Inflammatory macrophage treated with lipopolysaccharide for 1 hour (primary cell): ENCODE measurements at places on chromosomes 11 and 22.

DNA sequence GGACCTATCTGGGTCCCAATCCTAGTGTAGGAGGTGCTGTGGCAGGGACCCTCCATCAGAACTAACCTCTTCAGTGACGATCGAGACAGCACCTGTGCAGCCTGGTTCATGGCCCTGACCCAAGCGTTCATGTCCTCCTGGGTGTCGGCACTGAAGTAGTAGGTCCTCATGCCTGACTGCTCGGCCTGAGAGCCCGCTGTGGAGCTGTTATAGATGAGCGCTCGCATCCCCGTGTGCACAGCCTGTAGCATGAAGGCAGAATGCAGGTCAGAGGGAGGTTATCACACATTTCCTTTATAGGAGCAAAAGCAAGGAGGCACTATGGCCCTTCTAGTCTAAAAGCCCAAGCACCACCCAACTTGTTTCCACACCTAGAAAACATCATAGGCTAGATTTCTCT lies 103.0 kb downstream of the C11orf58 start:
- no peak for DNase-seq

DNA sequence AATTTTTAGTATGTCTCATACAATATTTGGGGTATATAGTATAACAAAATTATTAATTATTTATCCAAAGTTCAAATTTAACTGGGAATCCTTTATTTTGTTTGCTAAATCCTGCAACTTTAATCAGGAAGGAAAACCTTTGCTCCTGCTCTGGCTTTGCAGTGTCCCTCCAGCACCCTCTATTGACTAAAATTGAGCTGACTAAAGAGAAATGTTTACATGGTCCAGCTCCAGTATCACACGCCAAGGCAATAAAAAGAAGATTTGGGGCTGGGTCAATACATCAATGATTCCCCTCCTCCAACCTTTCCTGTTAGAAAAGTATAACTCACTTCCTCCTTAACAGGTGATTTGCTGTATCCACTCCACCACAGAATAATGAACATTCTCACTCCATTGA lies 153.0 kb upstream of the LRRC4C start:
- DNase-seq: no peak

DNA sequence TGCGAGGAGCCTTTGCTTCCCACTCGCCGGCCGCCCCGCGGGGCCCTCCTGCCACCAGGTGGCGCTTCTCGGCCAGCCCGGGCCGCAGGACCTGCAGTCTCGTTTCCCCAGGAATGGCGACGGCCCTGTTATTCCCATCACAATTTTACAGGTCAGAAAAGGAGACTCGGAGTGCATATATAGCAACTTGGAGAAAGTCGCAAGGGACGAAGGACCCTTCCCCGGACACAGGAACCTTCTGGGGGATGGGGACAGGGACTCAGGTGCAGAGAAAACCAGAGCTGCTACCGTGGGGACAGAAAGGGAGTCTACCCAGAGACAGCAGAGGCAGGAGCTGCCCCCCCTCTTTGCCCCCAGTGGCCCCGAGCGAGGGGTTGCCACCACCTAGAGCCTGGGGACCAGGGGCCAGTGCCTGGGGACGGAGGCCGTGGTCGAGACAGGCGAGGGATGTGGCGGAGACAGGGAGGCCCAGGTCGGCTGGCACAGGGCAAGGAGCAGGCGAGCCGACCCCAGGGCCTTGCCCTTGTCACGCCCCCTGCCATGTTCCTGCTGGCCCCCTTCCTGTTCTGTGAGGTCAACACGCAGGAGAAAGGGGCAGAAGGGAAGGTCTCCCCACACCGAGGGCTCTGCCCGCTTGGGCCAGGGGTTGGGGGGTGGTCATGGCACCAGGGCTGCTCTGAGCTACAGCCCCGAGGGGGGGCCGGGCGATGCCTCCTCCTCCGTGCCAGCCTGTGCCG lies 3.5 kb upstream of the KRTAP5-6 start:
- peak; percentile 22 for DNase-seq

GRCh38 chr11:61482513-61482912 lies 26.0 kb upstream of the LRRC10B start:
- DNase-seq: peak; percentile 22

- no peak for DNase-seq
Observed at GRCh38 chr11:75096456-75097172, at the start of gene OR2AT4. Gene OR2AT4, minus strand, starts transcription at chr11:75096876.

- no peak for DNase-seq
Observed at GRCh38 chr22:22863001-22863400, 24.6 kb upstream of the IGLL5 start.

DNA sequence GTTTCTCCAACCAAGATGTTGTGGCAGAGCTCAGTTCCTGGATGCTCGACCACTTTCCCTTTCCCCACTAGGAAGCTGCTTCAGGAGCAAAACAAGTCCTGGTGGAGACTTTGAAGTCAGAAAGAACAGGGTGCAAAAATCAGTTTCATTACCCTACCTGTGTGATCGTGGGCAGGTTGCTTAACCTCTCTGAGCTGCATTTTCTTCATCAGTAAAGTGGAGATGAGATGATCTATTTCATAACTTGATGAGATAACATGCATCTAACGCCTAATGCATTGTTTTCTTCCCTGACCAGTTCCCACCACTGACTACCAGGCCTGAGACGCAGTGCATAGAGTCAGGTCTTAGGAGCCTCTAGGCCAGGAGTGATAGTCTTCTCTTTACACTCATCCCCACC lies 470.0 kb downstream of the SOX6 start:
- no peak for DNase-seq

- no peak for DNase-seq
Observed at GRCh38 chr11:38646382-38646781, 2048.3 kb upstream of the RAG2 start.

DNA sequence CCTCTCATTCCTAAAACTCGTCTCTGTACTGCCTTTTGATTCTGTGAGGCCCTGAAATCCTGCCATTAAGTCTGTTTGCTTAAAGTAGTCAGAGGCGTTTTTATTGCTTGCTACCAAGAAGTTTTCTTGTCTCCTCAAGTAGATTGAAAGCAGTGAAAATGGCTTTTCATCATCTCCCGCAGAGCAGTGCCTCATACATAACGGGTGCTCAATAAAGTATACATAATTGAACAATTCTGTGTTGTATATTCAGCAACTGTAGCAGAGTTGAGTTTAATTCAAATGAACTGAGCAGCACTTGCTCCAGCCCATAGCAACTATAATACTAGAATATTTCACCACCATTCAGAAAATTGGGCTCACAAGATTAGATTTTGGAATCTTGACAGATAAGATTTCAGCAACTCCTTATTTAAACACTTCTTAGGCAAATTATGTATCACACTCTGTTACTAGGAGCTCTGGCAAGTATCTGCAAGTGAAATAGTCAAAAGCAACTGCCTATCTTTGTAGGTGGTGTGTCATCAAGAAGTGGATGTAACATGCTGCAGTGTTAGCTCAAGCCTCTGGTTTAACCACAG lies 20.0 kb downstream of the FIBIN start:
- DNase-seq: no peak

DNA sequence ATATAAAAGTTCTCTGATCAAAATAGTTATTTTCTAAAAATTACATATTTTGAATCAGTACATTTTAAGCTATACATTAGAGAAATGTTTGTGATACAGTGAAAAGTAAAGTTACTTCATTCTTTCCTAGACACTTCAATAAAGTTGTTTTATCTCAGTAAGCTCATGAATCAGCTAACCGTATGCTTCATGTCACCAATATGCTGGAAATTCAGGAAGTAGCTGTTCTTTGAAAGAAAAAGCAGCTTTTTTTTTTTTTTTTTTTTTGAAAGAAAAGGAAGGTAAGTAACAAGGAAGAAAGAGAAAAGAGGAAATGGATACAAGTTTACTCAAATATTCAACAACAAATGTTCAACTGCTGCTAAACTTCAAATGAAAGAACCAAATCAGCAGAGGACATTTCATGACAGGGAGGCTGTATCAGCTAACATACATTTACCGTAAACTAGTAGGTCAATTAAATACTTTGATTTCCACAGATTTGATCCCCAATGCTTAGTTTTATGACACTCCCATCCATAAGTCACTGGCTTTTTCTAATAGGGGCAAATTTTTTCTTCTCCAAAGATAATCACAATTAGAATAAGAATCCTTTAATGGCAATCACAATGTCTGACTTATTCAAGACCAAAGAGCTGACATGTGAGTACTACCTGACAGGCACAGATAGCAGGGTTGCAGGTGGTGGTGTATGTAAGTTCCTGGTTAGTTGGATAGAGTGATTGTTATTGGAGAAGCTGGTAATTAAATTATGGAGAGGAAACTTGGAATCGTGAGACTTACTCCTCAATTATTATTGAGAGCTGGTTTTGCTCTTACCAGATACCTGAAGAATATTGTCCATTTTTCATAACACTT lies 754 bp downstream of the OR52A1 start:
- DNase-seq: no peak

DNA sequence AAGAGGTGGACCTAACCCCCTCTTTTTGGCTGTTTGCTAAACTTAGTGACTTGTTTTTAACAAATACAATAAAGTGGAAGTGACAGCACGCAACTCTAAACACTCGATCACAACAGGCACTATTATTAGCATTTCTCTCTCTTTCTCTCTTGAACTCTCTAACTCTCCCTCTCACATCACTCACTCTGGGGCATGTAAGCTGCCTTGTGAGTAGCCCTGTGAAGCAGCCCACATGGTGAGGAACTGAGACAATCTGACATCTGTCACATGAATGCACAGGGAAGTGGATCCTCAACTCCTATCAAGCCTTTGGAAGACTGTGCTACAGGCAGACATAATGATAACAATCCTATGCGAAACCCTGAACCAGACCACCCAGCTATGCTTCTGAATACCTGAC lies 609.0 kb upstream of the CNTN5 start:
- no peak for DNase-seq

DNA sequence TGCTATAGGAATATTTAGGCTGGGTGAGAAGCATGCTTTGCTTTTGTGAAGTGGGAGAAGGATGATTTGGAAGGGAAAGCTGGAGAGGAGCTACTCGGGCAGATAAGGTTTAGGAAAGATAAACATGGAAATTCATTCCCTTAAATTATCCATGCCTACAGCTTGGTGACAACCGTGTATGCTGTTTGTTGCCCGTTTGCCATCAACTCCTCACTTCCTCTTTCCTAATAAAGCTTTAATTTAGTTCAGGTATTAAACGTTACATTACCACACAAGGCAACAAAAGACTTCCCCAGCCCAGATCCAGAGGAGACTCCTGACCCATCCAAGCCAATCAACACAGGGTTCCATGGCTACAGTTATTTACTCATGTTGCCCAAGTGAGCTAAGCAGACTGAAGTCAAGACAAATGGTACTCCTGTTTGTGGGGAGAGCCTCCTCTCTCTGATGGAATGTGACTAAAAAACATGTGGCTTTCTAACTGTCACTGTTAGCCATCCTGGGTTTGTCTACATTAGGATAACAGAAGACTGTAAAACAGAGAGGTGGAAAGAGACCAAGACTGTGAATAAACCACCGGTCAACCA lies 101.7 kb upstream of the GRAMD1B start:
- no peak for DNase-seq

DNA sequence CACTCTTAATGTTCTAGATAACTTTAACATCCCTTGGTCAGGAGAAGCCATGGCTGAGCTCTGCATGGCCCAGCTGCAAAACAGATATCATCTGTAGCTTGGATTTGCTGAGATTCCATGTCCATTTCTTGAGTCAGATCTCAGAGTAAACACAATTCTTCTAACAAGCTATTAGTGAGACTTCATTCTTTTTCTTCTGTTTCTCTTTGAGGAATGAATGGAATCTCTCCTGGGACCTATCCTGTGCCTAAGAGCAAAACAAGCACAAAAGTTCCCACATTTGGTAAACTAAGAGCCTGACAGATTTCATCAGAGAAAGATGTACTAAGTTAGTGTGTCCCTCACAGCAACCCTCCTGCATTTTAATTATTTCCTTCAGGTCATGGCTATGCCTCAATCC lies 142.8 kb downstream of the MAML2 start:
- no peak for DNase-seq

DNA sequence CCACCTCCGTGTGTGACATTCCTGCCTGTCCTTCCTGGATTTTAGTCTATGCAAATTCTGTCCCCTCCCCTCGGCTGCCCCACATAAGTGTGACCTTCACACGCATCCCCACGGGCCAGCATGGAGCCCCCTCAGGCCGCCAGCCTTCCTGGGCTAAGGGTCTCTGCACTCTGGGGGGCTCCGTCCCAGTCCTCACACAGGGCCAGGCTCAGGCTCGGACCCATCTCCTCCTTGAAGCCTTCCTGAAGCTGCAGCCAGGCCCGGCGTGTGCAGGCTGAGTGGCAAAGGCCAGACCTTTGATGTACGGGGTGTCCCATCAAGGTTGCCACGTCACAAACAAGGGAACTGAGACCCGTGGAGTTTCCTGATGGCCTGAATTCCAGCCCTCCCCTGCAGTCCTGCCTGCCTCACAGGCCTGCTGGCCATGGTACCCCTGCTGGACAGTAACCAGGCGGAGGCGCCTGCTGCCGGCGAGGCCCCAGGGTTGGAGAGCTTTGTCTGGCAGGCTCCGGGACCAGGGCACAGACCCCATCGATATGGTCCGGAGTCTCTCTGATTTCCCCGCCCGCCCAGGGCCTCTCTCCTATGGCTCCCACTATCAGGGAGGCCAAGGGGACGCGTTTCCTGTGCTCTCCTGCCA lies 791.7 kb downstream of the BRD1 start:
- no peak for DNase-seq

- DNase-seq: no peak
Observed at GRCh38 chr22:27378311-27378800, 423.2 kb downstream of the MN1 start.

DNA sequence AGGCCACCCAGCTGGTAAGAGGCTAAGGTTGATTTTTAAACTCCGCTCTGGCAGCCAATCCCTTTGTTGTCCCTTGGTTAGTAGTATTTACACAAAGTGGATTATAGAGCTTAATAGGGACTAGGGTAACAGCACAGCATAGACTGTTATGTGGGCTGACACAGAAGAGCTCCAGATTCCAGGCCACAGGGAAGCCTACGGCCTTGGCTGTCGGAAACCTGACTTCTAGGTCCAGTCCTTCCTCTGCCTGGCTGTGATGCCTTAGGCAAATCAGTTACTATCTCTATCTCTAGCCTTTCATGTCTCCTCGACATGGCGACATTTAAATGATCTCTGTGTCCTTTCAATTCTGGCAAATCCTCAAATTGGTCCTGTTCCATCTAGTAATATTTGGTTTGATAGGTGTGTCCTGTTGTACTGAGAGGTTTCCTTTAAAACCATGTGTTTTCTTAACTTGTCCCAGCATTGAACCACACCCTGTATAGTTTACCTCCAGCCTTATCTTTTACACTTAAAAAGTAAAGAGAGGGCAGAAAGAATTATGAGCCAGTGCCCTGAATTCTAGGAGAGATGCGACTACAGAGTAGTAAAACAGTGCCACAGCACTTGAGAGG lies 4.2 kb downstream of the MMP1 start:
- no peak for DNase-seq

DNA sequence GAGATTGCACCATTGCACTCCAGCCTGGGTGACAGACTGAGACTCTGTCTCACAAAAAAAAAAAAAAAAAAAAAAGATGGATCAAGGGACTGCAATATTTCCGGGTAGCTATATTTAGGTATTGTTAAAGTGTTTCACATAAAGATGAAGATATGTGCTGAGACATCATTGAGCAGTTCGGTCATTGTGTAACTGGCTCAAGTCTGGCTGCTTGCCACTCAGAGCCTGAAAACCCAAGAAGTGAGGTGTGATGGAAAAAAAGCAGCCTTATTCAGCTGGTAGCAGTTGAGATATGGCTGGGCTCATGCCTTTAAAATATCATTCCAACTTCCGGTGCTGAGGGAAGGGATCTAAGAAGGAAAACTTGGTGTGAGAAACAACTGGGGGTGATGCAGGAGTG lies 46.9 kb downstream of the LUZP2 start:
- DNase-seq: no peak

- no peak for DNase-seq
Observed at GRCh38 chr11:38593649-38594048, 1995.6 kb upstream of the RAG2 start.

- no peak for DNase-seq
Observed at GRCh38 chr11:125431481-125431880, 64.6 kb downstream of the FEZ1 start.
